CD4-positive, alpha-beta T cell treated with Interleukin-2 at 100 ng/mL for 4 hours (primary cell): ENCODE measurements at places on chromosomes 7 and 10.

GRCh38 chr7:33700001-33700899 is 205.1 kb upstream of the BMPER start:
- no peak for DNase-seq

DNA sequence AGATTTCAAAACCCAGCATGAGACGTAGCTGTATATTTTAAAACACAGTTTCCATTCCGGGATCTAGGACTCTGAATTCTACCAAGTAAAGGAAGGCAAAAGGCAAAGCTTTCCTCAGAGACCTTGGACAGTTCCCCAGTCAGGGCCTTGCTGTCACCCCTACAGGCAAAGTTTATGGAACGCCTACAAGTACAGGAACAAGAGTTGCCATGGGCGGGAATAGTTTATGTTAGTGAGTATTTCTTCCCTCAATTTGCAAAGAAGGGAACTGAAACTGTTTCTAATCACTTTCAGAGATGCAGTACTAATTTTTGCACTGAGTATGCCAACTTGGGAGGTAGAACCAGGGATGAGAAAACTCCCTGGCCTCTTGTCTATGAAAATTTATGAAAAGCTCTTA is 68.2 kb upstream of the LRGUK start:
- DNase-seq = no peak

DNA sequence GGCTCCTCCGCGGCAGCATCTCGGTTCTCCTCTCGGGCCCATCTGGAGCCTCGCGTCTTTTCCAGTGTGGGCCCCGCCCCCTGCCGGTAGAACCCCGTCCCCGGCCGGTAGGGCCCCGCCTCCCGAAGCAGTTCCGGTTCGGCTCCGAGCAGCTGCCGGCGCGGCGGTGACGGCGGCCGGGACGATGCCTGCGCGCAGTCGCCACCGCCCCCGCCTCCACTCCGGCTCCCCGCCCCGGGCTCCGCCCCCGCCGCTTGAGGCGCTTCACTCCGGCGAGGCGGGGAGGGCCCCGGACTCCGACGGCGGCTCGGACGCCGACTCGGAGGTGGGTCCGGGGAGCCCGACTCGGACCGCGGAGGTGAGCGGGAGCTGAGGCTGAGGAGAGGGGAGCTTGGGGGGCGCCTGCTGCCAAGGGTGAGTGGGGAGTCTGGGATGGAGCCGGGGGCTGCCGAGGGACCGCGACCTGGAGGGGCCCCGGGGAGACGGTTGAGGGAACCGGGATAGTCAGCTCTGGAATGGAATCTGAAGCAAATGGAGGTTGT is at the start of gene SAMD8:
TSS of gene SAMD8 (plus strand) at position 292 of the 542 bp plus-strand sequence. CDS start 38,873 bp downstream, outside the sequence.
- peak; percentile 95 for DNase-seq

DNA sequence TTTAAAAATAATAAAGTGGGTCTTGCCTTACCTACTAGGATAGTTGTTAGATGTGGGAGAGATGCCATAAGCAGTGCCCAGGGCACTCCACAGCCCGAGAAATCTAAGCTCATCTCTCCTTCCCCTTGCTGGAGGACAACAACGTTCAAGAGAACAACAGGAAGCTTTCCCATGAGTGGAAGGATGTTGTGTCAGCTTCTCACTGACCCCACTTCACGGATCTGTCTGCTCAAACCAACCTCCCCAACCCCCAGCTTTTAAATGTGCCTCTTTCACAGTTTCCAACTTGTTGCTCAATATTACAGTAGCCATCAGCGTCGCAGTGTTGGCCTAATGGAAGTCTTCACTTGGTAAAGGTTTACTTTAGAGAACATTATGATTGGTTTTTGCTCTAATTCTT is 72.1 kb downstream of the PTPRE start:
- no peak for DNase-seq

- DNase-seq = peak; percentile 13
Measured at GRCh38 chr10:110458266-110458920, 39.3 kb upstream of the DUSP5 start.

DNA sequence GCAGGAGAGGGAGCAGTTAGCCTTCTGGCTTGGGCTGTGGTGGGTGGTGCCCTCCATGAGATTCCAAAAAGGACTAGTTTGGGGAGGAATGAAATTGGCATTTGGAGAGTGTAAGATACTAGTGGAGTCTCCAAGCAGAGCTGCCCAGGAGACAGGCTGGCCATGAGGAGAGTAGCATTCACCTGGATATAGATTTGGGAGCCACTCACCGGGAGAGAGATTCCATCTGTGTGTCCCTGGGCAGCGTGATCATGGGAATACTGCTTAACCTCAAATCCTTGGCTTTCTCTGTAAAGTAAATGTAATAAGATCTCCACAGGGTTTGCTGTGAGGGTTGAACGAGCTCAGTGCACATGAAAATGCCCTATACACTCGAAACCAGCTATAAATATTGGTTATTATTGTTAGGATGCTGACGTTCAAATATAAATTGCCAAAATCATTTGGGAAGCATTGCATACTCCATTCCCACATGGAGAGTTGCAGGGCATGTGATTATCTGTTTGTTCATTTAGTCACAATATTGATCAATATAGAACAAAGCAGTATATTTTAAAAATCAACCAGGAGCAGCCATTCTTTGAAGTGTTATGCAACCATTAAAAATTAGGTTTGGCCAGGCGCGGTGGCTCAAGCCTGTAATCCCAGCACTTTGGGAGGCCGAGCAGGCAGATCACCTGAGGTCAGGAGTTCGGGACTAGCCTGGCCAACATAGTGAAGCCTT is 143.7 kb downstream of the CUX1 start:
- no peak for DNase-seq

- no peak for DNase-seq
Measured at GRCh38 chr10:130545697-130546096, 409.5 kb downstream of the GLRX3 start.

GRCh38 chr7:33773053-33773452 is 132.3 kb upstream of the BMPER start:
- no peak for DNase-seq

GRCh38 chr7:98785929-98786571 is 83.8 kb downstream of the TMEM130 start:
- DNase-seq = no peak

GRCh38 chr7:93894966-93895640 is 4.5 kb upstream of the TFPI2 start:
- no peak for DNase-seq

DNA sequence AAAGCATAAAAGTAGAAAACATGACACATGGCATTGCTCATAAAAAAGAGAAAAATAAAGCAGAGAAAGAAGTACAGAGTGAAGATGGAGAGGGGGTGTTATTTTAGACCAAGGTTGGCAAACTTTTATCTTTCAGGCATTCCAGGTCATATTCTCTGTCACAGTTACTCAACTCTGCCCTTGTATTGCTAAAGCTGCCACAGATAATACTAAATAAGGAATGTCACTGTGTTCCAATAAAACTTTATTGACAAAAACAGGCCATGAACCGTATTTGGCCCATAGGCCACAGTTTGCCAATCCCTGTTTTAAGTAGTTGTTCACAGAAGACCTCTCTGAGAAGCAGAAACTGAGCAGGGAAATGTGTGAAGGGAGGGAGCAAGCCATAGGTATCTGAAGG is 167.4 kb downstream of the GLI3 start:
- no peak for DNase-seq

GRCh38 chr7:129213828-129214227 is 11.0 kb upstream of the AHCYL2 start:
- no peak for DNase-seq

DNA sequence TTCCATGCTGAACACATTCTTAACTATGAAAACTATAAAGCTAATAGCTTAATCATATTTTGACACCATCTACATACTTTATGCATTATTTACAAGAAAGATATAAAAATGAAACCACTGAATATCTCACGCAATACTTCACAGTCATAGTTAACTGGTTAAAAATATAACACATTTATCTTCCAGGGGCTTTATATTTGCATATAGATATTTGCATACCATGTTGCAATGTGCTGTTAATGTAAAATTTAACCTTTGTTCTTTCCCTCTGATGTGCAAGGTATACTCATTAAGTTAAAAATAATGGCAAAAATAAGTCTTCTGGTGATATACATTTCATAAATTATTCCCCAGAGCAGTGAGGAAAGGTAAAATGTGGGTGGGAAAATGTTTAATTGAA is 76.9 kb upstream of the MGMT start:
- DNase-seq = no peak

GRCh38 chr10:120041807-120042559 is 149.5 kb downstream of the SEC23IP start:
- DNase-seq = no peak

- DNase-seq = no peak
Measured at GRCh38 chr7:82413237-82413636, 30.3 kb downstream of the CACNA2D1 start.

DNA sequence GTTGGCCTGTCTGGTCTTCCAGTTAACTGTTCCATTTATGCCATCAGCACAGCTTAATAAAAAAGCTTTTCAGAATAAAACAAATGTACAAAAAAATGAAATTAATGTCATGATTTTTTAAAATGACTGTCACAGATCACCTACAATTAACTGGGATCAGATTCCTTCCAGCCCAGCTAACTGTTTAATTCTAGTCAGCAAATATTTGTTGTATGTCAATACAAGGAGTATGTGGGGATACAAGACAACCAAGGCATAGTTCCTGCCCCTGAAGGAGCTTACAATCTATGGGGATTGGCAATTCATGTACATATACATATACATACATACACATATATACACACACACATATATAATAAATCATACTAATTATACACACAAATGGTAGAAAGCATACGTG is 16.5 kb downstream of the SGCE start:
- DNase-seq = no peak

- no peak for DNase-seq
Measured at GRCh38 chr10:117166418-117167345, 28.6 kb upstream of the VAX1 start.

DNA sequence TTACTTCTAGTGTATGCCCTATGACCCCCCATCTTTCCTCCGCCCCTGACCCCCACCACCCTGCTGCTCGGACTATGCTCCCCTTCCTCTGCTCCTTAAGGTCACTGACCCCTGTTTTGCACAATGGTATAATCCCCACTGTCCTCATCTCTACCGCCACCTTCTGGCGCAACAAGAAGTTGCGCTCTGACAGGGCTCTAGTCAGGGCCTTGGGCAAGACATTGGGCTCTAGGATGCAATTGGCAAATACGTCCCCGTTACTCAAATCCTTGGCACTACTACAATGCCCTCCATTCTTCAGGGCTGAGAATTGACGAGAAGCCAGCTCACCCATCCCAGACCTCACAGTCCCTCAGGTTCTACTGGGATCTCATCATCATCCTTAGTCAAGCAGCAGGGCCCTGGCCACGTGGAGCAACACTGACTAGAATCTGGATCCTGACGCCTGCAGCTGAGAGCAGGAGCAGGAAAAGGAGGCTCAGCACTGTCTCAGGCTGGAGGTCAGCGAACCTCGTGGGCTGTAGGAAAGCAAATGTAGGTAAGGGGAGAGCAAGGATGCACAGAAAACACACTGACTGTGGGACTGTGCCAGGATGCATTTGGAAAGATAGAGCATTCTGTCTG is 10.6 kb downstream of the LRIT2 start:
- peak; percentile 38 for DNase-seq

- DNase-seq = no peak
Measured at GRCh38 chr10:93420944-93421825, 60.9 kb downstream of the MYOF start.

- DNase-seq = no peak
Measured at GRCh38 chr10:30967650-30968410, 63.8 kb downstream of the ZNF438 start.

DNA sequence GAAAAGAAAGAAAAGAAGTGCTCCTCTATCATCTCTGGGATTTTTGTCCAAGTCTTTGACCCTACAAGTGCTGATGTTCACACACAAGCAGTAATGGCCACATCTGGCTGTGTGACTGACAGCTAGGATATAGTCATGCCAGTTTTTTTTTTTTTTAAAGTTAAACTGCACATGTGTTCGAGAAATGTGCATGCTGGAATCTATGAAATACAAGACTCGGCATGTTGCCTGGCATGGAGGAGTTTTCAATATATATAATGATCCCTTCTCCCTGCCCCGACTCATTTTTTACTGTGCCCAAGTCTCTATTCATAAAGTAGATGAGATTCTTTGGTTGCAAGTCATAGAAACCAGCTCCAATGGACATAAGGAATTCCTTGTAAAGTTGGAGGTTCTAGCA is 60.4 kb upstream of the FGFR2 start:
- DNase-seq = no peak

GRCh38 chr7:47938574-47939165 is 9.6 kb downstream of the PKD1L1 start:
- no peak for DNase-seq

DNA sequence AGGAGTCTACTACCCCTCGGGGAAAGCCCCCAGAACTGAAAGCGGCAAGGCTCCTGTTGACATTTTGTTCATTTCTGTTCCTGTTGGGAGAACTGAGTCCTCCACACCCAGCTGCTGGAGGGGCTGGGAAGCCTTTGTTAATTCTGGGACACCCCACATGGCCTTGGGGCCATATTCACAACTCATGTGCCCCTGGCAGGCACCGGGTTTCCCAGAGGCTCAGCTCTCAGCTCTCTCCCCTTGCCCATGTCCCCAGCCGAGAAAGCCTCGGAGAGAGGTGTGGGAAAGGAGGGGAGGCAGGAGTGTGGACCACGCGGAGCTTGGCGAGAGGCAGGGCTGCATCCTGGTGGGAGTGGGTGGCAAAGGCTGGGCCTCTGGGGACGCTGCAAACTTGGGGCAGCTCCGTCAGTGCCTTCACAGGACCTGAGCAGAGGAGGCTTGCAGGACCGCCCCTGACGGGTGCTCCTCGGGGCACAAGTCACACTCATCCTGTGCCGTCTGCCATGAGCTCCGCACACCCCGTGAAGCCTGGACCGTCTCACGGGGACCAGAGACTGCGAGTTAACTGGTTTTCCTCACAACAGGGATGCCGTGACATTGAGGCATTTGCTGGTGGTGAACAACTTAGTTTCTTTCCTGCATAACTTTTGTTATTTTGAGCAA is 140.9 kb downstream of the DNAJB6 start:
- DNase-seq = peak; percentile 10

DNA sequence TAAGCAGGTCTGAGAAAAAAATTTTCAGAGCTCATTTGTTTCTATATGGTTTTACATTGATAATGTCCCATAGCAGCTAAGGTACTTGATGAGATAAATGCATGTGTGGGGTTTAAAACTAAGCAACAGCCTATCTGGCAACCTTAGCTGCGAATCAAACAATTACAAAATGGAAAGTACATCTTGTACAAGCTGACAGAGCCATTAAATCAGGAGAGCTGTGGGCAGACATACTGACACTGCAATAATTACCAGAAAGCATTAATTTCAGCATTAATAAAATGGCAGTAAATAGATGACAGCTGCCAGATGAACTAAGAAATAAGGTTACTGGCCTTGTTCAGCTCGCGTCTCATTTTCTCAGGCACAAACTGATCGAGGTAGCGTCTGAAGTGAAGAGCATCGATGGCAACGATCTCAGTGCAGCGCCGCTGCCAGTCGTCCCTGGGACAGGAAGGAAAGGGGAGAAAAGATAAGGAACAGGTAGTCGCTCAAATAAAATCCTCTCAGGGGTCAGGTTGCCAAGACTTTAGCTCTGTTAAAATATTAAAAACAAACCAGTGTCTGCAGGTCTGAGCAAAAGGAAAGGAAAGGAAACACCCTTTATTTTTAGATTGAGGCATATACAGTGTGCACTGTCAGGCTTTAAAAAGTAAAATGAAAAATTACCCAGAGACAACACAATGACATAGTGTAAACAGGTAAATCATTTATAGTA is 79.7 kb upstream of the OGDHL start:
- DNase-seq = no peak
